ENCODE measurements at places on chromosomes 4 and X.

DNA sequence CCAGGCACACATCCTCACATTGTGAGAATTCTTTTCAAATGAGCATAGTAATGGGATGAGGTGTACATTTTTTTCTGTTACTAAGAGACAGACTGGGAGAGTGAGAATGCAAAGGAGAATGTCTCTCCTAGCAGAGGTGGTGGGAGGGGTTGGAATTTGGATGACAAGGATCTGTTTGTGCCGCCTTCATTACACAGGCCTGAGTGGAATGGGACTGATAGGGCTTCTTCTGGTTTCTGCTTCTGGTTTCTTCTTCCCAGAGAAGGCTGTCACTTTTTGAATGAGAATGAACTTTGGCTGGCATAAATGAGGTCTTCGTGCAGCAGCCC, 55.4 kb downstream of the C4orf51 start:
- no peak for DNase-seq

- DNase-seq = no peak
Measured at GRCh38 chr4:54973784-54974183, 151.6 kb downstream of the KDR start.

DNA sequence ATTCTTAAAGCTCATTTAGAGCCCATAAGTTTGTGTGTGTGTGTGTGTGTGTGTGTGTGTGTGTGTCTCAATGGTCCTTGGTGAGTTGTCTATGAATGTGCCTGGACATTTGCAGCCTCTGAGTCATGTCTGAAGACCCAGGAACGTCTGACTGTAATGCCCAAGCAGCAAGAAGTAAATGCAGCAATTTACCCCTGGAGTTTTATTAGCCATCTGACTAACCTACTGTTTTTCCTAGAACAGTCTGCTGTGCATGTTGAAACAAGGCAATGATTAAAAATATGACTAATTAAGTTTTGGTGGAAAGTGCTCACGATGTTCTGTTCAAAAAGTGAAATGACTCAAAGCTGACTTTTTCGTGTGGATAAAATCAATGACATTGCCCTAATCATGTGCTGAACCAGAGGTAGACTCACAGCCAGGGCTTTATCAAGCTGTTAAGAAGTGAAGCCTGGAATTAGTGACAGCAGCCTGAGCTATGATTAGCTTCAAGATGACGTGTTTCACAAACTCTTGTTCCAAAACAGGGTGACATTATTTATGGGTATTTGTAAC, 201.6 kb downstream of the CPE start:
- no peak for DNase-seq

DNA sequence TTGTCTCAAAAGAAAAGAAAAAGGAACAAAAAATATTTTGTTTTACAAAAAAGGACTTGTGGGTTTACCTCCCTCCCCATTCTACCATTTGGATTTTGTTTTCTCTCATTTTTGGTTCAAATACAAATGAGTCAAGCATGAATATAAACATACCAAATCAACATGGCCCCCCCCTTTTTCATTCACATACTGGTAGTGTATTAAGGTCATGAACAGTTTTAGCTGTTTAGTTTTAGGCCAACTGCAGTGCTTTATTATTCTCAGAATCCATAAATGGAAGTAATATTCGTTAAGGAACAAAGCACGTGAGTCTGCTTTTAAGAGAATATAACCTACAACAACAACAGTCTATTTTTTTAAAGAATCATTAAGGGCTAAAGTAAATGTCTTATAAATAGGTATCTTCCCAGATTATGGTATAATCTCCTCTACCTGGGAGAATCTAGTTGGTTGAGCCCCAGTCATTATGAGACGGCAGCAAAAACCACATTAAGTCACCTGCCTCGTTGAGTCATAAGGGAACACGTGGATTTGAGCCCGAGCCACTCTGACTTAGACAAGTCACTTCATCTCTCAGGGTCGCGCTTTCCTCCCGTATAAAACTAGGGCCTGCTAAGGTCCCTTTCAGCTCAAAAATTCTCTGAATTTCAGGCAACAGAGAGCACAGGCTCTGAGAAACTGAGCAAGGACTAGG, 26.7 kb downstream of the BCLAF3 start:
- DNase-seq = peak; percentile 34

DNA sequence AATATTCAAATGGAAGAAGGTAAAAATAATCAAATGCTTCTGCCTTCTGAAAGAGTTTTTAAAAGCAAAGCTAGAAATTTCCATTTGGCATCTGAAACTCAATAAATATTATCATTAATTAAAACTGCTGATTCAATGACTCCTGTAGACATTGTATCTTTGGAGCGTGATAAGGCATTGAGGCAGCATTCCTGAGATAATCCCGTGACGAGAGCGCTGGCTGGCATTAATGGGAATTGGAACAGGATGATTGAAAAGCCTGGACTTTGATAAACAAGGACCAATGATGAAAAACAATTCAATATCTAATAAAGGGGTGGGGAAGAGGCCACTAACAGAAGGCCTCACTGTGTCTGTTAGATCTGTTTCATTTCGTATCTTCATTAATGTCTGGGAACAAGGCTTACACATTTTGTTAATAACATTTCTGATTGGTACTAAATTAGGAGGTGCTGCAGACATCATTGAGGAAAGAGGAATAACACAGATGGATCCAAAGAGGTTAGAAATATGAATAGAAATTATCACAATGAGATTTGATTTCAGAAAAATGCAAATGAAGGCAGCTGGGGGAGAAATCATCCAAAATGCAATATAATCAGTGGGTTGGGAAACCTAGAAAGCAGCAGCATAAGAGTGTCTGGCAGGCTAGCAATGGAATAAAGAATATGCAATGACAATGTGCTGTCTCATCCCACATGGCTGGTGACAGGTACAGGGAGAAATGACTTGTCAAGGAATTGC, 102.3 kb downstream of the SCD5 start:
- DNase-seq = no peak

GRCh38 chrX:153776120-153776599, 4.7 kb upstream of the SRPK3 start:
- no peak for DNase-seq

- DNase-seq = no peak
Measured at GRCh38 chr4:67744561-67745283, 9.5 kb downstream of the GNRHR start.

GRCh38 chr4:74926007-74926406, 6.9 kb upstream of the PARM1 start:
- DNase-seq = no peak

DNA sequence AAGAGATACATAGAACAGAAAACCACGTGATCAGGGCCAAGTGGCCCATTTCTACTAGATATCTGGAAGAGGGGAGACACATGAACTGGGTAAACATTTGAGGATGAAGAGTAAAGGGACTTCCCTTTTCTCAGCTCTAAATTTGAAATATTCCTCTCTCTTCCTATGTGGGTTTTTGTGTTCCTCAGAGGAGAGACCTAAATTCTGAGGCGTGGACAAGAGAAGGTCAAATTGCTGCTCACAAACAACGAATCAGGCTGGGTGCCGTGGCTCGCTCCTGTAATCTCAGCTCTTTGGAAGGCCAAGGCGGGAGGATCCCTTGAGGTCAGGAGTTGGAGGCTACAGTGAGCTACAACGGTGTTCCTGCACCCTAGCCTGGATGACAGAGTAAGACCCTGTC, 216.0 kb downstream of the PTTG2 start:
- no peak for DNase-seq

DNA sequence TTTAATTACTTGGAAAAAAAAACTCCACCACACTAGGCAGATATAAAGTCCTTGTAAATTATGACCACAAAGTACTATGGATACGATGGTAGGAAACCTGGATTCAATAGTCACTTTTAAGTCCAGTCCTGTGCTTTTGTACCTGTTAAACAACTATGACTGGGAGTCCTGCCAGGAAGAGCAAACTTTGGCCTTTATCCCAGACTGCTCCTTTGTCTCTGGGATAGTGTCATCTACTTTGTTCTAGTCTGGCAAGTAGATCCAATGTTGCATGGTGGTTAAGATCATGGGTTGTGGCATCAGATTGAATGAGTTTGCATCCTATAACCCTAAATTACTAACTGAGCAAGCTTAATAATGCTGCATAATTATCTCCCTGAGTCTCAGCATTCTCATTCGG, 175.3 kb upstream of the FGF13 start:
- DNase-seq = no peak

GRCh38 chr4:150395872-150396271, 186.1 kb upstream of the MAB21L2 start:
- no peak for DNase-seq

- DNase-seq = no peak
Measured at GRCh38 chr4:1953335-1953734, 55.4 kb downstream of the NELFA start.

DNA sequence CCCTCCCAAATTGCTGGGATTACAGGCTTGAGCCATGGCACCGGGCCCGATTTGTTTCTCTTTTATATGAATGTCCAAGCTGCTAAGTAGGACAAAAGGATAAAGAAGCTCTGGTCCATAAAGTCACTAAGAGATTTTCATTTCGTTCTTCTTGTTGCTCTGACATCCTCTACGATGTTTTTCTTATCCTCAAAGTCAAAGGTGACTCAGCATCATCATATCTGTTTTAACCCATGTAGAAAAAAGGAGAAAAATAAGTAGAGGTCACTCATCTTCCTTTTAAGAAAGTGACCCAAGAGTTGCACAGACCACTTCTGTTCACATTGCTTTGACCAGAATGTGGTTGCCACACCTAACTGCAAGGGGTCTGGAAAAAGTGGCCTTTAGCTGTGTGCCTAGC, 29.3 kb upstream of the DYNLT3 start:
- no peak for DNase-seq

GRCh38 chr4:185124006-185124405, 19.1 kb upstream of the SLC25A4 start:
- no peak for DNase-seq

DNA sequence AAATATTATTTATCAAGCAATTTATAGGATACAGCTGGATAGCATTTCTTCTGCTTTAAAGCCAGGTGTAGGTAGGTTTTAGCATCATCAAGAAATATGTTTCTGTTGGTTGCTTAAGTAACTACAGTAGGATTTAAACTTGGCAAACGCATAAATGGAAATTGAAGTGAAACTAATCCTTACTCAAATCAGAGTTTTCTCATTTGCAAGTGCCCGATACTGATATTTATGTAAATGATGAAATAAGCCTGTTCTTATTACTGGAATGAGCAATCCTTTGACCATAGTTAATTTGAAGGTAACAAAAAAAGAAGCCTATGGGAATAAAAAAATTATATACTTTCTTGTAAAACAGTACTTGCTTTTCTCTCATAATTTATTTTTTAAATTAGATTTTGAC, 23.2 kb upstream of the PIGA start:
- no peak for DNase-seq
